ENCODE measurements at places on chromosomes 6 and 20.

GRCh38 chr6:42791706-42792320, 10.0 kb downstream of the BICRAL start:
- no peak for DNase-seq

DNA sequence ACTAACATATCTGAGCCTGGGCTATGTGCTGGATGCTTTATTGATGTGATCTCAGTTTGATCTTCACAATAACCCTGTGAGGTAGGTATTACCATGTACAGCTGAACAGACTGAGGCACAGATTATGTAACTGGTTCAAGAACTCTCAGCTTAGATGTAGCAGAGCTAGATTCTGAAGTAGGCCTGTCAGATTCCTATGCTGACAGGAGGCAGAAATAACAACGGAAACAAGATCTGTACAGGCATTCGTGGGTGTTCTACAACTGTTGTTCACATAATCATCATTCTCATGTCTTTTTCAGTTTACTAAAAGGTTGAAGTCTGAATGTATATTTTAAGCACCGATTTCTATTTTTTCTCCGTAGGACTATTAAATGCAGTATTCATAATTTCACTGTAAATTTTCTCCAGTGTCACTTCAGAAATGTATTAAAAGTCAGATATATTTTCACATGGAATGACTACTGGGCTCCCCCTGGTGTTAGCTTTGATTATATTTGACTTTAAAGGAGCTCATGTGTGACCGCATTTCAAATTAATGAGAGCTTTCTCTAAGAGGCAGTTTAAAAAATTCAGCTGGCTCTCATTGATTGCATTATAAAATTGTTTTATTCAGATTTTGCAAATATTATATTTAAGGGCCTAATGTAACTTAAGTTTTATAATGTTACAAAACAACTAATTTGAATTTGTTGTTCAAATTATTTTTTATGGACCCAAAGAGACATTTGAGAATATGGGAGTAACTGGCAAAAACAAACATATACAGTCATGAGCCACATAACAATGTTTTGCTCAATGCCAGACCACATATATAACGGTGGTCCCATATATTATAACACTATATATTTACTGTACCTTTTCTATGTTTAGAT, 36.4 kb upstream of the SLC17A4 start:
- DNase-seq, result no peak

DNA sequence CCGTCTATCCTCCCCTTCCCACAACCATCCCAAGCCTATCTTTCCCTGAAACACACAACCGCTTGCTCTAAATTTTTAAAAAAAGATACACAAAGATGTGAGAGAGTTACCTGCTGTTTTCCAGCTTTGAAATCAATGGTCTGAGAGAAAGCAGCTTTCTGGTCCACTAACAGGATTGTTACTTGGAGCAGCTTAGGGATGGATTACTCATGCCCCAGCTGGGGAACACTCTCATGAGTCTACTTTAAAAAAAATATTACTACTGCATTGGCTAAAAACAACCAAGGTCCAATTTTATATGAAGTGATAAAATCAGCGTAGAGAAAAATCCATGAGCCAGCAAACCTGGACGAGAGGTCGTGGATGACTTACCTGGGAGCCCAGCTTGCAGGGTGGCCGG, 29.6 kb upstream of the FOXC1 start:
- DNase-seq, result no peak

GRCh38 chr20:31717478-31718201, 5.0 kb downstream of the BCL2L1 start:
- DNase-seq, result no peak

DNA sequence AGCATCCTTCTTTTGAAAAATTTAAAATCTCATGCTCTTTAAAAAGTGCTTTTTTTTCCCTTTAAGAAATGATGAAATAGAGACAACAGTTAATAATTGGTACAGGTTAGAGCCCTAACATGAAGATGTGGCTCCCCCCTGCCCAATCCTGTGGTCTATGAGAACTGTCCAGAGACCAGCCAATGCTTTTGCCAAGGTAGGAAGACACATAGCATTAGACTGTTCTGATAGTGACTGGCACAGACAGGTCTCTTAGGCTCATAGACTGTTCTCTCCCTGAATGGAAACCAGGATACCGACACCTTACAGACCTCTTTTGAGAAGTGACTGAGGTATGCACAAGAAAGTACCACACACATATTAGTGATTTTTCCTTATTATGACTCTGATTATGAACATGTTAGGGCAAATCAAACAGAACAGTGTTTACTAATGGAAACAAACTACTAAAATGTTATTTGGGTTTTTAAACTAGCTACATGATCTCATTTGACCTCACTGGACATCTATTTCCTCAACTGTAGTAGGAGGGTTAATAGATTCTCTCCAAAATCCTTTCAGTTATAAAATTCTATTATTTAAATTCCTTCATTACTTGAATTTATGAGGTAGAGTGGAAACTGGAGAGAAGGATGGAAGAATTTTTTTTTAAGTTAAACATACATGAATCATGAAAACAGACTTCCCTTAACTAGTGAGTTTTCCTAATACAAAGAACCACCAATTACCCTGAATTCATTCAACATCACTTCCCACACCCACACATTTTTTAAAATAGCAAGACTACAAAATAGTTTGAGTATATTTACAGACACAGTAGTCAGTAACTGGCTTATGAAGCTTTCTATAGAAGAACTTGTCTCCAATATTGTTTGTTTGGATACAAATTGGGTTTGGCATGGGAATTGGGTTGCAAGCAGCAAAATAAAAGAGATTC, 120.4 kb downstream of the OGFRL1 start:
- no peak for DNase-seq

- no peak for DNase-seq
These were observed 172.3 kb downstream of the TMEM242 start for GRCh38 chr6:157151029-157151428.

- no peak for DNase-seq
These were observed 139.3 kb downstream of the PDSS2 start for GRCh38 chr6:107319906-107320530.

GRCh38 chr6:37538107-37538506, 38.4 kb upstream of the CCDC167 start:
- DNase-seq, result no peak

DNA sequence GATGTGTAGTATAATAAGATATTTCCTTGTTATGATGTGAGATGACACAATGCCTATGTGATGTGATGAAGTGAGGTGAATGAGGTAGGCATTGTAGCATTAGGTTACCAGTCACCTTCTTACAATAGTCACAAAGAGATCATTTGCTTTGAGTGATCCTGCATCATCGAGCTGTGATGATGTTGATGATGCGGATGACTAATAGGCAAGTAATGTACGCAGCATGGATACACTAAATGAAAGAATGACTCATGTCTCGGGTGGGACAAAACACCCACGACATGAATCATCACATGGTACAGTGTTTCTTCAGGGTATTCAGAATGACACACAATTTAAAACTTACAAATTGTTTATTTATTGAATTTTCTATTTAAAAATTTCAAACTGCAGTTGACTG, 806.3 kb upstream of the GJE1 start:
- DNase-seq, result no peak

GRCh38 chr20:61670274-61670673, 395.4 kb downstream of the TAF4 start:
- DNase-seq, result no peak

DNA sequence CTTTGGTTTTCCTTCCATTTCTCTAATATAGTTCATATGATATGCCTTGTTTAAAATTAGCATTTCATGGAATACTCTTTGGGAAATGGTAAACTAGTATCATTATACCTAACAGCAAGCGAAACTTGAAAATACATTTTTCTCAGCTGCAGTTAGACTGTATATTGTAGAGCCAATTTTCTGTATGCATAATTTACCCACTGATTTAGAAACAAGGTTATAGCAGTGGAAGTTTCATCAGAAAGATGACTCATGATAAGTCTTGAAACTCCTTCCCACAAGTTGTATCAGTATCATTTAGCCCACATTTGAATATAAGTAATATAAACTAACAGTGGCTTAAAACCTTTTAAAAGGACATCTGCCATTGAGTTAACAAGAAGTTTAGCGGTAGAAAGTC, 164.8 kb upstream of the BMP5 start:
- DNase-seq, result no peak

DNA sequence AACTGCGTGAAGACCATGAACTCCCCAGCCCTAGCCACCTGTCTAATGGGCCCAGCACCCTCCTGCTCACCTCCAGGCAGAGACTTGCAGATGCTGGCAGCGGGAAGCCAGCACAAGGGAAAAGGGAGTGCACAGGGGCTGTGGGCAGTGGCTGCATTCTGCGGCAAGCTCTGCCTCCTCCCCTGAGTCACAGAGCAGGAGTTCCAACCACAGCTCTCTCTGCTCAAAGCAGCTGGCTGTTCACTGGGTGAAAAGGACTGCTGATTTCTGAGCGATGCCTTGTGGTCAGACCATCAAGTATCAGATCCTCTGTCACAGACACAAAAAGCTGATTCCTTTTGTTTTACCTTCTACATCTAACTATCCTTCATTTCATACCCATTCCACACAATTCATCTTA, 10.5 kb downstream of the NKX2-2 start:
- DNase-seq, result no peak

- no peak for DNase-seq
These were observed 183.3 kb downstream of the FOXC1 start for GRCh38 chr6:1792989-1793388.

GRCh38 chr20:49431329-49431728, 51.1 kb downstream of the KCNB1 start:
- DNase-seq, result no peak

- DNase-seq, result no peak
These were observed 301.4 kb upstream of the STXBP5 start for GRCh38 chr6:146902846-146903245.

DNA sequence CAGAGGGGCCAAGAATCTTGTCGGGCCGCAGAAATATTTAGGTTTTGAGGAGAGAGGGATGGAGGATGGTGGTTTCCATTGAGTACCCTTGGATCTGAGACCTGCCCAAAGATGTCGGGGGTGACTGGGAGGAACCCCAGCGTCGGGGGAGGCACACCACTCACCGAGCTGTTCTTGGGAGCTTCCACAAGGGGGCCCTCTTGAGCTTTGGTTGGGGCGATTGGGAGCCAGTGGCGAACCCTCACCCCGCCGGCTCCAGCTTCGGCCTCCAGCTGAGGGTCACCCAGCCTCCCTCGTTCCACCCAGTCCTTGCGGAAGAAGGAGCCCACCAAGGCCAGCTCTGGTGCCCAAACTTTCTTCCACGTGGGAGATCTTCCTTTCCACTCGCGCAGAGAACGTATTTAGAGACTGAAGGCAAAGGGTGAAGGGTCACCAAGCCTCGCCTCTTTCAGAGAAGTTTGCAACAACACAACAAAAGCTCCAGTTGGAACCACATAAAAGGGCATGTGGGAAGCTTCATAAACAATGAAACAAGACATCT, 33.6 kb downstream of the APCDD1L start:
- no peak for DNase-seq

DNA sequence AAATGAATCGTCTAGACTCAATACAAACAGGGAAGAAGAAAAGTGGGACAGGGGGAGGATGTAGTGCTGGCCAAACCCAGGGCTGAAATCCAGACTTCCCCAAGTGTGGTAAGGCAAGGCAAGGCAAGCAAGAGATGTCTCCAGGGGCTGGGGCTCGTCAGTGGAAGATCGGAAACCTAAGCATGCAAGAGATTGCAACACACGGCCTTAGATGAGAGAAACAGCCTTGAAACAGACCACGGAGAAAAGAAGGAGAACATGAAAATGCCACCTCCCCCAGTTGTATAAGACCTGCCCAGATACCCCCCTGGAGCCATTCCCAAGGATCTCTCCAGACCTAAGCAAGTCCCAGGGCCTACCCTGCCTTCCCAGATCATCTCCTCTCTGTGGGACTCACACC, 20.0 kb downstream of the VEGFA start:
- DNase-seq, result no peak

DNA sequence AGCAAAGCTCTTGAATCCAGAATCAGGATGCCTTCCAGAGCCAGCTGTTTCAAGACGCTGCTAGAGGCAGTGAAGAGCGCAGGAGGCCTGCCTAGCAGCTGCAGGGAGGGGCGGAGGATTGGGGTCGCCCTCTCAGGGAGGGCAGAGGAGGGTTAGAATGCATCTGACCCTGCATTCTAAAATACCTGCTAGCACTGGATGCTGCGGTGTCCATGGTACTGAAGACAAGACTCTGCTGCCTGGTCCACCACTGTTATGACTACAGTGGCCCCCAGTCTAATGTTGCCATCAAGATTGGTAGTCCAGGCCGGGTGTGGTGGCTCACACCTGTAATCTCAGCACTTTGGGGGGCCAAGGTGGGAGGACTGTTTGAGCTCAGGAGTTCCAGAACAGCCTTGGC, 193.7 kb upstream of the PROKR2 start:
- DNase-seq, result no peak

- DNase-seq, result no peak
These were observed 186.2 kb upstream of the TNFAIP3 start for GRCh38 chr6:137680705-137681346.

DNA sequence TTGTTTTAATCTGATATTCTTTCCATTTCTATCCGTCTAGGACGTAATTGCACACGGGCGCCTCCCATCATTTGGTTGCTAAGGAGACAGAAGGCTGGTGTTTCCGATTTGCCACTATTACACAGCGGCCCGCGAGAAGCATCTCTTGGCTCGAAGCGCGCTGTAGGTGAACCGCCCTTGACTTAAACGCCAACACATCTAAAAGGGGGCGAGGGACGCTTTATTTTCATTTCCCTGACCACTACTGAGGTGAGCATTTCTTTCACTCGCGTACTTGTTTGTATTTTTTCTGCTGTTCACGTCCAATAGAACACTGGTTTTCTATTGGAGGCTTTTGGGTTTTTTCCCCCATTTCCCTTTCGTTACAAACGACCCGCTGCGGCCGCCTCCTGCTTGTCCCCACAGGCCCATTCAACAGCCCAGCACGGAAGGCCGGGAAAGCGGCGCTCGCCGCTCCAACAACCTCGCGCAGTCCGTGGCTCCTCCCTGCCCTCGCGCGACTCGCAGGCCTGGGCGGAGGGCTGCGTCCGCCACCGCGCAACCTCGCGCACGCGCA, 505 bp upstream of the WRNIP1 start:
- peak; percentile 52 for DNase-seq

DNA sequence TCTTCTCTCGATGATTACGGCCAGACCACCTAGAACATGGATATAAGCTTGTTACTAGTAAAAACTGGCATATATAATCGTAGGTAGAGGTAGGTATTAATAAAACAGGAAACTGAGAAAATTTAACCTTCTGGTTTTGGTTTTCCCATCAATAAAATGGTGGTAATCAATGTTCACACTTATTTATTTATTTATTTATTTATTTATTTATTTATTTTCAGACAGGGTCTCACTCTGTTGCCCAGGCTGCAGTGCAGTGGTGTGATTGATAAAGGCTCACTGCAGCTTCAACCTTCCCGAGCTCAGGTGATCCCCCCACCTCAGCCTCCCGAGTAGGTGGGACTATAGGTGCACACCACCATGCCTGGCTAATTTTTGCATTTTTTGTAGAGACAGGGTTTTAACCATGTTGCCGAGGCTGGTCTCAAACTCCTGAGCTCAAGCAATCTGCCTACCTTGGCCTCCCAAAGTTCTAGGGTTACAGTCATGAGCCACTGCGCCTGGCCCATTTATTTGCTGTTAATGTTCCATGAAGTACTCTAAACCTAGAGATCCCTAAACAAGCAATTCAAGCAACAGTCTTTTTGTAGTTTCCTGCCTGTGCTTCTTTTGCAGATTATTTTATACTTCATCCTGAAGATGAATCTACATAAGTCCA, 11.5 kb downstream of the TOMM6 start:
- no peak for DNase-seq

- peak; percentile 2 for DNase-seq
These were observed 24.4 kb downstream of the CNBD2 start for GRCh38 chr20:35992713-35993335.

- no peak for DNase-seq
These were observed 35.9 kb upstream of the FAM50B start for GRCh38 chr6:3813150-3813780.
